ENCODE measurements at places on chromosomes 2 and 18.

GRCh38 chr2:96866149-96866548 lies 3.7 kb downstream of the SEMA4C start:
- H3K27me3 ChIP-seq, result no peaks in the 10 kb centered on the region
- H3K4me1 ChIP-seq, result peaks cover 7% of the 10 kb centered on the region
- H3K4me3 ChIP-seq, result no peak overlapping the region
- H3K27ac ChIP-seq, result no peak overlapping the region
- DNase-seq, result no peak

DNA sequence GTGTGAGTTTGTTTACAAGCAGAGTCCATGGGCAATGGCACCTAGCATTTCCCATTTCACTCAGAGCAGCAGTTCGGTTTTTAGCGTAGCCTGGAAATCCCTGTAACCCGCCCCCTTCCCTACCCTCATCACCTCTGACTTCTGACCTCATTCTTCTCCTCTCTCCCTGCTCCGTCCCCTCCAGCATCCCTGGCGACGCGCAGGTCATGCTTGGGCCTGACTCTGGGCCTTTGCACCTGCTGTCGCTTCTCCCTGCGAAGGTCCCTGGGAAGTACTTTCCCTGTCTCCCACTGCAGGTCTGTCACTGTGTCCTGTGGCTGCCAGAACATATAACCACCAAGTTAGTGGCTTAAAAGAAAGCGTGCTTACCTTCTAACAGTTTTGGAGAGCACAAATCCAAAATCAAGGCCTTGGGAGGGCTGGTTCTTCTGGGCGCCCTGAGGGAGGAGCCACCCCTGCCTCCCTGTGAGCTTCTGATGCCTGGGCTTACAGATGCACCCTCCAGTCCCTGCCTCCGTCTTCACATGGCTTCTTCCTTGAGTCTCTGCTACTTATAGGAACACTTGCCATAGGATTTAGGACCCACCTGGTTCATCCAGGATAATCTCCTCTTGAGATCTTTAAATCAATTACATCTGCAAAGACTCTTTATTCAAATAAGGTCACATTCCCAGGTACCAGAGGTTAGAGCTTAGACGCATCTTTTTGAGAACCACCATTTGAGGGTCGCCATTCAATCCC lies 8.1 kb upstream of the RAB17 start:
- DNase-seq, result no peak
- no peak overlapping the region for H3K4me3 ChIP-seq
- H3K36me3 ChIP-seq, result no peaks in the 10 kb centered on the region
- H3K4me1 ChIP-seq, result peaks cover 19% of the 10 kb centered on the region
- H3K27ac ChIP-seq, result no peak overlapping the region

GRCh38 chr2:219415580-219416234 lies 2.5 kb upstream of the DES start:
- peaks cover 9% of the 10 kb centered on the region for H3K4me1 ChIP-seq
- H3K27ac ChIP-seq, result no peak overlapping the region
- DNase-seq, result no peak

DNA sequence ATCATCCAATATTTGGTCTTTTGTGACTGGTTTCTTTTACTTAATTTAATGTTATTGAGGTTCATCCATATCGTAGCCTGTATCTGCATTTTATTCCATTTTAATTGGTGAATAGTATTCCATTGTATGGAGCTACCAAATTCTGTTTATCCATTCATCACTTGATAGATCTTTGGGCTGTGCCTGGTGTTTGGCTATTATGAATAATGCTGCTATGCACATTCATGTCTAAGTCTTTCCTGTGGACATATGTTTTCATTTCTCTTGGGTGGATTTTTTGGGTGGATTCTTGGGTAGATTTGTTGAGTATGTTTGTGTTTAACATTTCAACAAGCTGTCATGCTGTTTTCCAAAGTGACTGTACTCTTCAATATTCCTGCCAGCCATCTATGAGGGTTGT lies 52.5 kb upstream of the NEDD4L start:
- no peaks in the 10 kb centered on the region for H3K4me1 ChIP-seq
- H3K36me3 ChIP-seq, result no peaks in the 10 kb centered on the region
- no peak for DNase-seq

DNA sequence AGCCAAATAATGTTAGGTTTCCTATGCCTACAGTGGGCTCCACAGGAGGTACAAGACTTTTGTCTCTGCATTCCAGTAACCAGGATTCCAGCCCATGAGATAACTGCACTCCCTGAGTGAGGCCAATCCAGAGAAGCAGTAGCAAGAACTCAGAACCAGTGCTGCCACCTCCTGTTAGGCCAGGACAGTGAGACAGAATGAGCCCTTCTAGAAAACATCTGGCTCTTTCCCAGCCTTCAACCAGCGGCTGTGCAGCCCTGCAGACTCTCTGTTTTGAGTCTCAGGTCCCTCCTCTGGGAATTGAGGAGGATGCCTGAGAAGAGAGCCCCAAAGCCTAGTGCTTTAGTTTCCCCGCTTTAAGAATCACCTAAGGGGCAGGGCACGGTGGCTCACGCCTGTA lies 44.2 kb downstream of the ARID5A start:
- H3K36me3 ChIP-seq, result no peaks in the 10 kb centered on the region
- H3K4me1 ChIP-seq, result no peaks in the 10 kb centered on the region
- H3K4me3 ChIP-seq, result no peak overlapping the region
- no peak for DNase-seq

- no peaks in the 10 kb centered on the region for H3K27me3 ChIP-seq
- DNase-seq, result no peak
- no peak overlapping the region for H3K27ac ChIP-seq
- H3K4me1 ChIP-seq, result no peaks in the 10 kb centered on the region
- no peak overlapping the region for H3K4me3 ChIP-seq
Measured at GRCh38 chr2:204722207-204722606, 176.9 kb downstream of the PARD3B start.

GRCh38 chr18:57859314-57859713 lies 56.2 kb upstream of the ATP8B1 start:
- peak; percentile 2 for DNase-seq
- H3K27ac ChIP-seq, result no peak overlapping the region
- H3K4me1 ChIP-seq, result no peaks in the 10 kb centered on the region
- H3K27me3 ChIP-seq, result no peaks in the 10 kb centered on the region
- H3K36me3 ChIP-seq, result no peaks in the 10 kb centered on the region
- H3K4me3 ChIP-seq, result no peak overlapping the region

DNA sequence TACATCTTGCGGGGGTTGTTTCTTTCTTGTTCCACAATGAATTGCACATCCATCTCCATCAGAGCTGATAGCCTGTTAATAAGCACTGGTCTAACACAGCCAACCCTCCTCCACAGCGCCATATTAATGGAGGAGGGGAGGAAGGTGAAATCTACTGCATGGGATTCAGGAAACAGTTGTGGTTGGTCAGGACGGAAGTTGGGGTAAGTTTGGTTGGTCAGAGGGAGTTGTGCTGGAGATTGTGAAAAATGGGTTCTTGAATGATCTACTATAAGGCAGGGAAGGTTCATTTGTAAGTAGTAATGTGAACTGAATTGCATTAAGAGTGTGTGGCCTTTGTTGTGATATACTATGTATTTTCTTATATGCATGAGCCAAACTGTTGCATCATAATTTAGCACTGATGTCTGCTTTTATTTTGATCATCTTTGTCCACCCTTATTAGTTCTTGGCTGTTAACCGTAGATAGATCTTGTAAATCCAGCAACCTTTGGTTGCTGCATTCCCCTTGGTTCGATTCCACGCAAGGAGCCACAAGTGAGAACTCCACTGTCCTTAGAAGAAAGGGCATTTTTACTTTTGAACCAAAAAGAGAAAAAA lies 150.6 kb upstream of the MAPRE2 start:
- no peaks in the 10 kb centered on the region for H3K27me3 ChIP-seq
- H3K36me3 ChIP-seq, result 0 out of 2 replicates have a peak, but pooled peaks cover 2% of the 10 kb centered on the region
- H3K4me3 ChIP-seq, result no peak overlapping the region

DNA sequence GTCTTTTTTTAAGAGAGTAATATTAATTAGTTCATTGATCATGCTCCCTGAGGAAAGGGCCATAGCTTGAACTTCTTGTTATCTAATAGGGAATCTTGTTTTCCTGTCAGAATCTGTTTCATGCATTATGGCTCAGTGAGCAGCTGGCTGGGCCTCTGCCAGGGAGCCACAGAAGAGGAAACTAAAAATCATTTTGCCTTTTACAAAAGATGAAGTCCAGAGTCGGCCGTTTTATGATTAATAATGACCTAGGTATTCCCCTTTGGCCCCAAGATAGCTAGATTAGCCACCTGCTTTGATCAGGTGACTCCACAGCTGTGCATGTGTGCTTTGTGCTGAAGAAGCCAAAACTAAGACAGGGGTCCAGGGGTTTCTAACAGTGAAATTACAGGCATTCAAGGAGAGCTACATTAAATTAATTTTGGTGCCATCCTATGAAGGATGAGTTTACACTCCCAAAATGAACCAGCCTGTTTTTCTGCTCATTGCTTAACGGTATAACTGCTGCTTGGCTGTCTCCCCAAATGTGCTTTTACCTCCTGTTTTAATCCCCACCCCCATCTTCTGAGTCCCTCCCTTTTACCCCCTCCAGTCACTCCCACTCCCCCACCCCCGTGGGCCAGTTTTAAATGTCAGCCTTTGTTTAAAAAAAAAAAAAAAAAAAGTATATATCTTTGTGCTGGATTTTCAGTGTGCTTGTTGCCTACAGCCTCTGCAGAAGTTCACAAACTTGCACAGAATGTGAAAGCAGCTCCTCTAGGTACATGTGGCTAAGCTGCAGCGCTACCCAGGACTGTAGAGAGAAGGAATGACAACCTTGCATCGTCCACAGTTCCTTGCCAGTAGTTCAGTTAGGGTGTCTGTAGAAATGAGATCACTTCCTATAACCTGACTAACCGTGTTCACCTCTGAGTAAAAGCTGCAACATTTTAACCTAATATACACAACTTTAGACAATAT lies 93.1 kb downstream of the CABLES1 start:
- H3K27ac ChIP-seq, result no peak overlapping the region
- H3K4me3 ChIP-seq, result no peak overlapping the region
- peaks cover 2% of the 10 kb centered on the region for H3K4me1 ChIP-seq
- no peaks in the 10 kb centered on the region for H3K27me3 ChIP-seq
- no peaks in the 10 kb centered on the region for H3K36me3 ChIP-seq

GRCh38 chr2:197312186-197312585 lies 1.6 kb upstream of the ANKRD44 start:
- no peak overlapping the region for H3K4me3 ChIP-seq
- H3K36me3 ChIP-seq, result no peaks in the 10 kb centered on the region
- no peak overlapping the region for H3K27ac ChIP-seq
- DNase-seq, result no peak
- peaks cover 2% of the 10 kb centered on the region for H3K4me1 ChIP-seq
- H3K27me3 ChIP-seq, result peaks cover 11% of the 10 kb centered on the region

DNA sequence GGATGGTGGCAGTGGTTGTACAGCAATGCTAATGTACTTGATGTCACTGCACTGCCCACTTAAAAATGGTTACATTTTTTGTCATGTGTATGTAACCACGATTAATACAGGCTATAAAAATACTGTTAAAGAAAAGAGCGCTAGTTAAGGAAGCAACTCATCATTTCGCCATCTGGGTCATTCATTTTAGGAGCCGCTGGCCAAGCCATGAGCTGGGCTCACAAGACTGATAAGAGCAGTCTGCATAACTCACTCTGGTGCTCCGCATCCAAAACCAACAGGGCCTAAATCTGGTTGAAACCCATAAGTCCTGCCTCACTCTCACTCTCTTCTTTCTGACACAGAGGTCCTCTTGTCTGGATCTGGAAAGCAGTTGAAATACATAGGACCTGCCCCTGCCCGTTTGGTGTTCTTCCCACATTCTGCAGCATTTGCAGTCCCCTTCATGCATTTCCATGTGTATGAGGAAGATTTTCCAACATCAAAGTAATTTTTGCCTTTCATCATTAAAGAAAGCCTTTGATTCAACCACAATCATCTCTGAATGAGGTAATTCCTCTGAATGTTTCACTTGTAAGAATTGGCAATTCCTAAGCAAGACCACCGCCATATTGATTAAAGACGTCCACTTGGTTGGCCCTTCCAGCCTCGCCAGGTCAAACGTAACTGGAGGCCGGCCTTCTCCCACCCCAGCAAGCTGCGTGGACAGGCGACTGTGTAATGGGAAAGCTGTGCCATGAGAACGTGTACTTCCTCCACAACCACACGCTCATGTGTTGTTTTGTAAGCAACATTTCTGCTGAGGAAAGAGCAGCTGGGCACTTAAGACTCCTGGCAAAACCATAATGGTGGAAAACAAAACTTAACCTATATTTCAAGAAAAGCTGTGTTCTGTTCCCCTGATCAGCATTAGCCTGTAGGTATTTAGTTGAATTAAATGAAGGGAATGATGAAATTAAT lies 112.2 kb downstream of the VAPA start:
- no peak overlapping the region for H3K4me3 ChIP-seq
- H3K27ac ChIP-seq, result no peak overlapping the region
- no peaks in the 10 kb centered on the region for H3K27me3 ChIP-seq
- no peaks in the 10 kb centered on the region for H3K4me1 ChIP-seq
- DNase-seq, result no peak

- H3K36me3 ChIP-seq, result peaks cover 3% of the 10 kb centered on the region
- peak overlapping the region; percentile 94 for H3K27ac ChIP-seq
- H3K27me3 ChIP-seq, result no peaks in the 10 kb centered on the region
Measured at GRCh38 chr18:3605486-3605952, 155.5 kb downstream of the TGIF1 start.

DNA sequence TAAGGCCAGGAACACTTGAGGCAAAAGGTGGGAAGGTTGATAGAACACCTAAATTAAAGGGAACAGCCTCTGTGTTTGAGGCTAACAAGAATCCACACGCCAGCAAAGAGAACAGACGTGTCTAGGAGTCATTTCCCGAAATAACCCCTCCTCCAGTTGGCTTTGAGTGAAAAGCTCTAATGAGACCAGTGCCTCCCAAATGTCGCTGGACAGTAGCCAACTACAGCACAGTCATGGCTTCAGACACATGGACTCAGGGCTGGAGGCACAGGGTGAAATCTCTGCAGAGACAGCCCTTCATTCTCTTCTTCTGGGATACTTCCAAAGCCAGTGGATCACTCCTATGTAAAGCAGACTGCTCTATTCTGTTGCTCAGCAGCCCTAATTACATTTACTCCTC lies 49.6 kb downstream of the SOWAHC start:
- no peaks in the 10 kb centered on the region for H3K27me3 ChIP-seq
- peaks cover 3% of the 10 kb centered on the region for H3K4me1 ChIP-seq
- no peak overlapping the region for H3K27ac ChIP-seq

- no peak overlapping the region for H3K27ac ChIP-seq
- no peaks in the 10 kb centered on the region for H3K4me1 ChIP-seq
- no peak for DNase-seq
Measured at GRCh38 chr2:157603198-157603597, 25.5 kb downstream of the ACVR1C start.

- peaks cover 11% of the 10 kb centered on the region for H3K4me1 ChIP-seq
- peak overlapping the region; percentile 25 for H3K27ac ChIP-seq
- peak; percentile 47 for DNase-seq
Measured at GRCh38 chr2:36461039-36461681, 105.6 kb downstream of the CRIM1 start.

- no peaks in the 10 kb centered on the region for H3K36me3 ChIP-seq
- H3K4me3 ChIP-seq, result no peak overlapping the region
- no peaks in the 10 kb centered on the region for H3K4me1 ChIP-seq
- no peak for DNase-seq
- no peaks in the 10 kb centered on the region for H3K27me3 ChIP-seq
- no peak overlapping the region for H3K27ac ChIP-seq
Measured at GRCh38 chr2:88831071-88831791, 139.8 kb downstream of the RPIA start.

GRCh38 chr2:108946442-108946841 lies 42.6 kb downstream of the EDAR start:
- H3K4me1 ChIP-seq, result no peaks in the 10 kb centered on the region
- H3K4me3 ChIP-seq, result no peak overlapping the region
- H3K27ac ChIP-seq, result no peak overlapping the region
- H3K36me3 ChIP-seq, result no peaks in the 10 kb centered on the region
- DNase-seq, result no peak

GRCh38 chr2:134776836-134777235 lies 58.0 kb upstream of the TMEM163 start:
- no peaks in the 10 kb centered on the region for H3K36me3 ChIP-seq
- H3K27ac ChIP-seq, result no peak overlapping the region
- no peak overlapping the region for H3K4me3 ChIP-seq
- no peaks in the 10 kb centered on the region for H3K27me3 ChIP-seq

All from iPS DF 6.9 (cell line).